ENCODE measurements at places on chromosomes 7 and 10.

DNA sequence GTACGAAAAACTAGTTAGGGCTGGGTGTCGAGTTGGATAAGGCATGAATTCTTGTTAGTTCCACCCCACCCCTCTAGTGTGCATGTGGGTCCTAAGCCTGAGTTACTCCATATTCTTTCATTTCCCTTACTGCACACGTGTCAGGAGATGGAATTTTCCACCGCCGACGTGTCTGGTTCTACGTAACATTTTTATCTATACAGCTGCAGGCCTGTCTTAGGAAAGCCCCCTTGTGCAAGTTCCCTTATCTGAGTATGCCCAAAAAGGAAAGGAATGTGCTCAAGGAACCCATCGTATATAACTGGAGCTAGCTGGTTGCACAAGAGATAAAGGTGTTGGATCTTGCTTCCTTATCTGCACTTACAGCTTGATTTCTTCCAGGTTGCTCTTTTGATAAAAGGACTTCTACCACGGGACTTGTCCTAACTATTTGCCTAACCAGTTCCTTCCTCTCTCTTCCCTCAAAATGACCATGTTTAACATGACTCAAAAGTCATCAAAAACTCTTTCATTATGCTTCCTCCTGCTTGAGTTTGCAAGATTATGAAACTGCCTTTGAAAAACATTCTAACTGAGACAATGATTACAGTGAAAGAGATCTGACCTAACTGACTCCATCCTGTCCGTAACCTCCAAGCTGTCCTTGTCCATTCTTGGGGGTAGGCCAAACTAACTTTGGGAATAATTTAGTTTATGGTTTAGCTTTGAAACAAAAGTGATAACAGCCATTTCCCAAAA lies 181.4 kb downstream of the AKR1D1 start:
- no peak for DNase-seq

DNA sequence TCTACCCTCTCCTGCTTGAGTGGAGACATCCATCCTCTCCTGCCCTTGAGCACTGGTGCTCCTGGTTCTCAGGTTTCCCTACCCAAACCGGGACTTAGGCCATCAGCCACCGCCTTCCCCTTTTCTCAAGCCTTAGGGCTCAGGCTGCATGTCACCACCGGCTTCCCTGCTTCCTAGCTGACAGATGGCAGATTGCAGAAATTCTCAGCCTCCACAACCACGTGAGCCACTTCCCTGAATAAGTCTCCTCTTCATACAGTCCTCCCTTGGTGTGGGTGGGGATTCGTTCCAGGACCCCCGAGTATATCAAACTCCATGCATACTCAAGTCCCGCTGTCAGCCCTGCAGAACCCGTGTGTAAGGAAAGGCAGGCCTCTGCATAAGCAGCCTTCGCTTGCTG lies 203.5 kb upstream of the ZNF32 start:
- DNase-seq = no peak

DNA sequence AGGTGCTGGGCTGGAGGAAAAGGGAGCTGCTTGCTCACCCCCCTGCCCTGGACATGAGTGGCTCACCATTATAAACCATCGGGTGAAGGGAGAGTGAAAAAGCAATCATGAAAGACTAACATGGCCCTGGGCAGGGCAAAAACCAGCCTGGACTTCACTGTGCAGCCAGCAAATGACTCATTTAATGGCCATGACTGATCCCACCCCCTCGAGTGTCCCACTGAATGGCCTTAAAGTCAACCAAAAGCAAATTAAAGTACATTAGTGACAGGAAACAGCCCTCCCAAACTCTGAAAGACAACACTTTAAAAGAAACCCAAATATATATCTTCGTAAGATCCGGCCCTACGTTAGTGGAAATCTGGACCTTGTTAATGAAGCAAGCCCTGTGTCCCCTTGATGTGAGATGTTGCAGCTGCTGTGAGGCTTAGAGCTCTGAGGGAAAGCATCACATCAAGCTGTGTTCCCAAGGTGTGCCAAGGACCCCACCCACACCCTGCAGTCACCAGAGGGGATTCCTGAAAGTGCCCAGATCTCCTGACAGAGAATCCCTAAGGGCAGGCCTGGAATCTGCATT lies 31.2 kb downstream of the ADCYAP1R1 start:
- DNase-seq = no peak

- no peak for DNase-seq
These were observed 2.6 kb downstream of the PRLHR start for GRCh38 chr10:118592675-118593330.

GRCh38 chr10:63667596-63668480 lies 146.6 kb downstream of the REEP3 start:
- no peak for DNase-seq

DNA sequence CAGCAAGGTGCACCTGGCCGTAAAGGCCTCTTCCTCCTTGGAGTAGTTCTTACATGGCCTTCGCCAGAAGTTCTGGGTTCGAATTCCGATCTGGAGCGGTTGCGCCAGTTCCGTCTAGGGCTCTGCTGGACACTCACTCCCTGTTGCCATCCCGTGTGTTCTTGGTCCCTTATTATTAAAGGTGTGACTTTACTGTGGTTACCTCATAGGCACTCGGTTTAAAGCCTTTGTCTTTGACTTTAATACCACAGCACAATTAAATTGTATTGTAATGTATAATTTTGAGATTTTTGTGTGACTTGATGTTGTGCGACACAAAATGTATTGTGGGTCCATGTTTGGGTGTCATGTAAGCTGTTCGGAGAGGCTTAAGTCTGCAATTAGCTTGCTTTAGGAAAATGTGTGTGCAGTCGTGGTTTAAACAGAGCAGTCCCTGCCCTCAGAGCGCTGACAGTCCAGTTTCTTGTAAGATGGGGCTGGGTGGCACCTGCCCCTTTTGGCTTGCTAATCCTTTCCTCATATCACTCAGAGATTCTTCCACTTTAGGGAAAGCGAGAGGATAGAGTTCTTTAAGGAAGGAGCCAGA lies 919 bp downstream of the INPP5F start:
- DNase-seq = no peak

GRCh38 chr10:89352802-89353201 lies 25.0 kb downstream of the IFIT3 start:
- DNase-seq = no peak

- no peak for DNase-seq
These were observed 322.1 kb upstream of the AUTS2 start for GRCh38 chr7:69276011-69276729.

- DNase-seq = no peak
These were observed 43.1 kb downstream of the NKX6-2 start for GRCh38 chr10:132742837-132743194.

GRCh38 chr10:6699336-6699735 lies 119.3 kb upstream of the PRKCQ start:
- no peak for DNase-seq

GRCh38 chr10:132899054-132899750 lies 43.2 kb downstream of the CFAP46 start:
- no peak for DNase-seq

DNA sequence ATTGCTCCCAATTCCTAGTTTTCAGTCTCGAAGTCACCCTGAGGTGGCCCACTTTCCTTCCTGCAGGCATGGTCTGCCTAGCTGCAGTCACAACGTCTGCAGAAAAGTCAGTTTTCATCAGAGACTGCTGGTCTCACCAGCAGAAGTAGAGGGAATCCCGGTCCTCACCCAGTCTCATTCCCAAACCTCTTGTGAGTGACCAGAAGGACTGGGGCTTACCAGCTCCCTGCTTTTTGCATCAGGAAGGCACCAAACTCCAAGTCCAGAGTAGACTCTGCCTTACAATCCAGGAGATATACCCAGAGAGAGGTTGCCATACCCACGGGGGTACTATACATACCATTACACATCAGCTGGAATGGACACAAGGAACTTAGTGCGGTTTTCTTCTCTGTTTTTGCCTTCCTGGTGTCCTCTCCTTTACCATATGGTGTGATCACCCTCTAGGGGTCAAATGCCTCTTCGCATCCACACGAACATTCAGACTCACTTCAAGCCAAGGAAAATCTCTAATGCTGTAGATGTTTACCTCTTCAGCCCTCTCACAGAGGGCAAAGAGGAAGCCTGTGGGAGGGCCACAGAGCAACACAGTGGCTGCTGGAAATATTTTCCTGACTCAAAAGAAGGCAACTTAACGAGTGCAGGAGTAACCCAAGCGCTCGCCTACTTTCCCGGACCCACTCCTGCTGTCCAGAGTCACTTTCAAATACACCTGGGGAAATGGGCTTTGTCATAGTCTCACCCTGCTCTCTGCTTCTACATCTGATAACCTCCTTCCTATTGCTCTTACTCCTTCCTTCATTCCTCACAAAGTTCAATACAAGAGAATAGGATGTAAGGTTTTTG lies 220.9 kb downstream of the C7orf25 start:
- no peak for DNase-seq

- DNase-seq = no peak
These were observed 461.0 kb upstream of the NRG3 start for GRCh38 chr10:81414038-81414437.

DNA sequence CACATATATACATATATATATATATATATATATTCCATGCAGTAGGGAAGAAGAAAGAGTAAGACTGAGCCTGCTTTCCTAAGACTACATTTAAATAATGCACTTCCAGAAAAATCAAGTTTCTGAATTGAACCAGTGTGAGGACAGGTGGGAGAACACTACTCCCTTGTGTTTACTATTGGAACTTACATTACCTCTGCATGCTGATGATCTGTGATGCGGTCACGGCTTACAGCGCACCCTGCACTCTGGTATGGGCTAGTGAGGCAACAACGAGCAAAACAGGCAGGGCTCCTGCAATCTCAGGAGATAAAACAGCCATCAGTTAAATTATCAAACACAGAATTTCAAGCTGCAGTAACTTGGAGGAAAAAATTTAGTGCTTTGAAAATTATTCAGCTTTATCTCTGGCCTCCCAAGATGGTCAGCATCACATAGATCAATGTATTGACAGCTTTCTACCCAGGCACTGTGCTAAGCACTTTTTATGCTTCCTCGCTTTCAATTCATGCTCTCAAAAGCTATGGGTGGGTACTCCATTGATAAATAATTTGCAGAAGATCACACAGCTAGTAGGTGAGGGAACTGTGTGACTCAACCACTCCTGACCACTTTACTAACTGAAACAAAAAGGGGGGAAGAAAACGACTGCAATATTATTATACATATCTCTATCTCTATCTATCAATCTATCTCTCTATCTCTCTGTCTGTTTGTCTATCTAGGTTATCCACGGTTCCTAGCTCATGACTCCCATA lies 20.5 kb upstream of the SLC16A12 start:
- DNase-seq = no peak

DNA sequence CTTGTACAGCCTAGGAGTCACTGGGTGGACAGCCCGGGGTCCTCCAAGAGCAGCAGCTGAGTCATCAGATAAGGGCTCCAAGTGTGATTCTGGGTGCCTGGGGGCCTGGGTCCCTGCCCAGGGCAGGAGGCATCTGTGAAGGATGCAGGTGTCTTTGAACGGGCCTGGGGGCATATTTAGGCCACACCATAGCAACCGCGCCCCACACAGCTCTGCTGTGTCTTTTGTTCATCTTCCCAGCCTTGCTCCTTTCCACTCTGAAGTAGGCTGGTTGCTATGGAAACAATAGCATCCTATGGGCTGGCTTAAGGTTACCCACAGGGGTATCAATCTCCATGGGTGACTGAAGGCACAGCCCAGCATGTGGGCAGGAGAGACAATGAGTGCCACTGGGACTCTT lies 324.7 kb downstream of the TCERG1L start:
- no peak for DNase-seq

DNA sequence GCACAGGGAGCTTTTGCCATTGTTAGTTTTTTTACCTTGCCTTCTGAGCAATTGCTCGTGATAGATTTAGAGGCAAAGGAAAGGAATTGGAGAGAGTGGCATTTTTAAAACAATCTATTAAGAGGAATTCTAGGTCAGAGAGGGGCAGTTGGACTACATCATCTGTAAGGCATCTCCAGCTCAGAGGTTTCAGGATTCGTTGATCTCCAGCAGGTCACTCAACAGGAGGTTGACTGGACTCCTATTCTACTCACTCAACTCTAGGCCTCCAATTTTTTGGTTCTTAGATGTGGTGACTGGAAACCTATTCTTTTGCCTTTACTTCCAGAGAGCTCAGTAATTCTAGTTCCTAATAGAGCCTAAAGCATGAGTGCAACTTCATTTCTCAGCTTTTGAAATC lies 42.8 kb downstream of the TBXAS1 start:
- no peak for DNase-seq

DNA sequence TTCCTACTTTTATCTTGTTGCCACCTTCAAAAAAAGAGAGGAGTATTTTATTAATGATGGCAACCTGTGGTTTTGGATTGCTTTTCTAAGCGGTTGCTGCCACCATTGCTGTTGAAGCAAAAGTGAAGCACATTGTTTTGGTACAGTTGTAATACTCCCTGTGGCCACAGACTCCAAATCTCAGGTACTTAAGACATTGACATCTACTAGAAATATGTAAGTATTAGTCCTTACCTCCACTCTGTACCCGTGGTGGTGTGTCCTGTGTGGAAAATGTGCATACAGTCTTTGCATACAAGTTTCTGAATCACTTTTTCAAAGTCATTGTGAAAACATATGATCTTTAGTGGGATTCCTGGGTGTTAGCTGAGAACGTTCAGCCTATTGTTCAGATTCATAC lies 85.7 kb downstream of the ANLN start:
- DNase-seq = no peak

DNA sequence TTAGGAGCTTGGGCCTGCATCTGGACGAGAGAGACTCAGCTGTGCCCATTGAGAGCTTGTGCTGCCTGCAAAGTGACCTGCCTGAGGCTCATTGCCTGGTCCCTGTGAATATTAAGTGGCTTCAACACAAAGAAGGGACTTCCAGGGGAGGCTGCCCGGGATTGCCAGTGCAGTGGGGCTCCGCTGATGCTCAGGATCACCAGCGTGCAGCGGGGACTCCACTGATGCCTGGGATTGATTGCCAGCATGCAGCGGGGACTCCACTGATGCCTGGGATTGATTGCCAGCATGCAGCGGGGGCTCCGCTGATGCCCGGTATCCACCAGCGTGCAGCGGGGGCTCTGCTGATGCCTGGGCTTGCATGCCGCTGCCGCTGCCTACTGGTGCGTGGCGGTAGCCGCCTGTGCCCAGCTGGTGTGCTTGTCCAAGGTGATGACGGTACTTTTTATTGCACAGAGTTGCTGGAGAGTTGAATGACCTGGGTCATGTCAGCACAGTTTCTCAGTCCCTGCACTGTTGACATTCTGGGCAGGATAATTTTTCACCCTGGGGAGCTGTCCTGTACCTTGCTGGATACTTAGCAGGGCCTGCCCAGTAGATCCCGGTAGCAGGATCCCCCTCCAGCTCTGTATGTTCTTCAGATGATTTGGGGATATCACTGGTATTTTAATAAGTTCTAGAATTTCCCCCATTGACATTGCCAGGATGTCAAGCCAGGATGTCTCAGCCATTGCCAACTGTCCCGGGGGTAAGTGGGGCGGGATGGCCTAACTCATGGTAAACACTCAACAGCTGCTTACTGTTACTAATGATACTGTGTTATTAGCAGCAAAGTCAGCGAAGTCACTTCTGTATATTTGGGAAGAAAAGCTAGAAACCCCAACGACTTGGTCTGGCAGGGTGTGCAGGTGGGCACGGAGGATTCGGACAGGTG lies 13.0 kb downstream of the DOCK1 start:
- DNase-seq = no peak

GRCh38 chr7:105015390-105015965 lies 1.5 kb downstream of the KMT2E start:
- DNase-seq = no peak
